ENCODE measurements at places on chromosomes 6 and 20. TPM values are rescaled to one million over a fixed set of nuclear protein-coding genes. Genes with fewer than 3 reads are reported as not detected.

The KCNS1 gene
- 0.57 TPM for polyA plus RNA-seq

The POM121L2 gene
- not detected for polyA plus RNA-seq

The CLPSL1 gene
- polyA plus RNA-seq: 0.74 TPM

The SLC12A5 gene
- 2.0 TPM for polyA plus RNA-seq

The BMP6 gene
- polyA plus RNA-seq: 7.4 TPM

The SPINT4 gene
- polyA plus RNA-seq: not detected

The FOXA2 gene
- 0.16 TPM for polyA plus RNA-seq

The TRIM15 gene
- 0.22 TPM for polyA plus RNA-seq

The APMAP gene
- polyA plus RNA-seq: 113 TPM

The KCNB1 gene
- polyA plus RNA-seq: 0.39 TPM

The NRSN1 gene
- 0.70 TPM for polyA plus RNA-seq

The ENPP5 gene
- 21.3 TPM for polyA plus RNA-seq

The FRMD1 gene
- 20.5 TPM for polyA plus RNA-seq

The SCUBE3 gene
- polyA plus RNA-seq: 43.8 TPM

The FGD2 gene
- polyA plus RNA-seq: 1.6 TPM

The GLP1R gene
- polyA plus RNA-seq: 0.64 TPM

The SENP6 gene
- 153 TPM for polyA plus RNA-seq

The LHFPL5 gene
- polyA plus RNA-seq: 0.17 TPM

The MYH7B gene
- 0.79 TPM for polyA plus RNA-seq

The ID1 gene
- 231 TPM for polyA plus RNA-seq

Data from right renal pelvis (tissue), 4 donors.